Activated CD4-positive, alpha-beta T cell treated with anti-CD3 and anti-CD28 coated beads for 1 hour (primary cell): ENCODE measurements at places on chromosomes 1 and 21.

- no peak for DNase-seq
Observed at GRCh38 chr1:29861922-29862321, 625.6 kb downstream of the PTPRU start.

DNA sequence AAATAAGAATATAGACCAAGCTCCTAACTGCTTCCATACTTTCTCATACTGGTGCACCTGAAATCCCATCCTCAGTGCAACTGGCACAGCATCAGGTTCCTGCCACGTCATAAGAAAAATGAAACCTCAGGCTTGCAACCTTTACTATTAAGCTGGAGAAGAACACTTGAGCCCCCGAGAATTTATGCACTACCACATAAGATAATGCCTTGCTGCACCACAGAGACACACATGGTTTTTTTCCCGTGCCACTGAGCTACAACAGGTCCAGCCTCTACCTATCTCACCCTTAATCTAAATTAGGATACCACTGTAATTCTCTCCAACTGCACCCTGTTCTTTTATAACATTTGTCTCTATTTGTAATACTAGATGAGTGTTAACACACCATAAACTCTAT is 174.5 kb downstream of the DENND1B start:
- no peak for DNase-seq

GRCh38 chr1:38962560-38962959 is 20.9 kb upstream of the RHBDL2 start:
- DNase-seq = no peak

GRCh38 chr1:235342471-235342870 is 14.1 kb downstream of the GGPS1 start:
- no peak for DNase-seq

GRCh38 chr1:60813071-60813470 is 269.3 kb upstream of the NFIA start:
- DNase-seq = no peak

DNA sequence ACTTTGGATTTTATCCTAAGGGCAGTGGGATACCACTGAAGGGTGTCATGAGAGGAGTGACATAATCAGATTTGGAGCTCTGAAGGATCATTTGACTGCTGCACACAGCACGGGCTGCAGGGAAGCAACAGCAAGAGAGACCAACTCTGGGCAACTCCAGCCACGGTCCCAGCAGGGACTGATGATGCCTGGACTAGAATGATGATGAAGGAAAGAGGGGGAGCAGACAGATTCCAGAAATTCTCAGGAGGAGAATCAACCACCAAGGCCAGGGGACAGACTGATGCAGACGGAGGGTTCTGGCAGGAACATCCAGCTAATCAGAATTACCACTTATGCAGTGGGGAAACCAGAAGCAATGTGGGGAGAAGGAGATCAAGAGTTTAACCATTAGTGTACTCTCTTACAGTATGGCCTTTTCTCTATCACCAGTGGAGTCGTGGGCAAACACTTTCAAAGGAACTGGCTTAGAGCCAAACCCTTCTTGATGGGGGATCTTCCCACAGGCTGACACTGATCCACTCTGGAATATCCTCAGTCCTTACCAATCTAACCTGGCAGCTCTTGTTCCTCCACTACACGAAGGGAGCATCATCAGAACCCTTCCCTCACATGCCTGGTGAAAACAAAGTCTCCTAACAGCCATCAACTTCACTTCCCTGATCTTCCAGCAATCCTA is 3.3 kb downstream of the URB1 start:
- no peak for DNase-seq

- DNase-seq = no peak
Observed at GRCh38 chr1:169634877-169635276, 5.0 kb upstream of the SELP start.

GRCh38 chr1:74579425-74579824 is 67.0 kb upstream of the LRRC53 start:
- no peak for DNase-seq

GRCh38 chr1:219185486-219186117 is 11.9 kb downstream of the LYPLAL1 start:
- no peak for DNase-seq

- no peak for DNase-seq
Observed at GRCh38 chr1:184975208-184975870, 1.0 kb upstream of the NIBAN1 start.

GRCh38 chr1:29991025-29991424 is 732.4 kb downstream of the MATN1 start:
- DNase-seq = no peak

DNA sequence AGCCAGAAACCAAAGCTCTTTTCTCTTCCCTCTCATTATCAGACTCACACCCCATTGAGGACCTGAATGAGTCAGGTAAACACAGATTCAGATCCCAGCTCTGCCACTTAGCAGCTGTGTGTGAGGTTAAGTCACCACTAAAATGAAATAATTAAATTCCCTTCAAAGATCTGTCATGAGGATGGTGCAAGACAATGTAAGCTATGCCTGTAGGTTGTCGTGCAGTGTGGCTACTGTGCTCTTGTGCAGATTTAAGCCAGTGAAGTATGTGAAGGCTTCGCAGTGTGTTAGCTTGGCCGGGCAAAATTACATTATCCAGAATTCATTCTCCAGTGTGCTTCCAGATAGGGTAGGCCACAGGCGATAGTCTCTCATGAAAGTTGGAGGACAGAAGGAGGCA is 13.6 kb downstream of the UBL4B start:
- no peak for DNase-seq

DNA sequence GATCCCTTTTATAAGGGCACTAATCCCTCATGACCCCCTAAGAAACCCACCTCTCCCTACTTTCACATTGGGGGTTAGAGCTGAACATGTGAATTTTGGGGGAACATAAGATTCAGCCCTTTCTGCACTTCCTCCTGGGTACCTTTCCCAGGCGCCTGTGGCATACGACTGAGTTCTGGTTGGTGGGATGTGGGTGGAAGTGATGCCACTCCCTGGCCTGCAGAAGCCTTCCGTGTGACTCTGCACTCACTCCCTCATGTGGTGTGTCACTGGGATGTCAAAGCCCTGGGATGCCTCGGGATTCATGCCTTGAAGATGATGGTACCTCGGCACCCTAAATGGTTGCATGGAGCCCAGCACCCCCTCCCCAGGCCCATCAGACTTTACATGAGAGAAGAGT is 28.3 kb upstream of the VASH2 start:
- DNase-seq = no peak

DNA sequence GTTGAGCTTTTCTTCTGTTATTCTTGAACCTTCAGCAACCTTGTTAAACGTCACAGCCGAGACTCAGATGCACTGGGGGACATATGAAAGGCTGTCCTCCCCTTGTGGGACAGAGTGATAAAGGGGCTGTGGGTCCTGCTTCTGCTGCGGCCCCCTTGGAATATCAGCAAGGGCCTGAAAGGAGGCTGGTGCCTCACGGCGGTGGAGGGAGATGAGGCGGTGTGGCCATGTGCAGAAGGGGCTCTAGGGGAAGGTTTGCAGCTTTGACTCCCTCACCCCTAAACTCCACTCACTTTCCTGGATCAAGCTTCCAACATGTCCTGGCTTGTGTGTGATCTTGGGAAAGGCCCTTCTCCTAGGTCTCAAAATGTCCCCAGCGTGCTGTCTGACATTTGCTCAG is 270.7 kb upstream of the CSF3R start:
- DNase-seq = no peak

- DNase-seq = no peak
Observed at GRCh38 chr1:16087733-16088132, 14.3 kb upstream of the FAM131C start.

DNA sequence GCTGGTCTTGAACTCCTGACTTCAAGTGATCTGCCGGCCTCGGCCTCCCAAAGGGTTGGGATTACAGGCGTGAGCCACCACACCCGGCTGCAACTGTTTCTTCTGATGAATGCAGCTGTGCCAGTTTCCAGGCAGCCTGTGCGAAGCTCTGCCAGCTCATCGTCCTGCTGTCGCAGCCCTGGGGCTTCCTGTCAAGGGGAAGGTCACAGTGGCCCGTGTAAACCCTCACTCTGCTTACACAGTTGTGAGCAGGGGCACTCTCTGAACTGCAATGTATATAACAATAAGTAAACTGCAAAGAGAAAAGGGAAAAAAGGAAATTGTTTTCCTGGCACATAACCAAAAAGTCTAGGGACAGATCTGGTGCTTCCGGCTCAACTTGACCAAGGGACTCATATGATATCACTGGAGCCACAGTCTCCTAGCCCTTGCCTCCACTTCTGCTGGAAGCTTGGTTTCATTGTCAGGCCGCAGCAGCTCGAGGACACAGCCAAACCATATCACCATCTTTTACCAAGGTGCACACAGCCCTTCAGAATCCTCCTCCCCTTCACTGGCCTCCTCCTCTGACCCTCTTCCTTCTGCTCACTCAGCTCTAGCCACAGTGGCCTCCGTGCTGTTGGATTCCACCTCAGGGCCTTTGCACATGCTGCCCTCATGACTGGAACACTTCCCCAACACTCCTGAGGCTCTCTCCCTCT is 22.8 kb upstream of the LBR start:
- DNase-seq = no peak

DNA sequence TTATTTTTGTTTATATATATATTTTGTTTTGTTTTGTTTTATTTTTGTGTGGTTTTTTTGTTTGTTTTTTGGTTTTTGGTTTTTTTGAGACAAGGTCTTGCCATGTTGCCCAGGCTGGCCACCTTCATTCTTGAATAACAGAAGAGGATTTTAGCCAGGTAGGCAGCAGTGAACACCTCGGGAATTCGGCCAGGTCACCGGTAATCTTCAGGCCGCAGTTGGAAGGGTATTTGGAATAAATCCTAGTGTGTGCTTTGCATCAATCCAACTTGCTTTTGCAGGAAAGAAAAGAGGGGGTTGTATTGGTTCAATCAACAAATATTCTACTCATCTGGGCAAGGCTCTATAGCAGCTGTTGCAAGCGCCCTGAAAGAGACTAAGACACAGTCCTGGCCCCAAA is 53.9 kb downstream of the MT1HL1 start:
- no peak for DNase-seq
